ENCODE measurements at places on chromosomes 1 and 21.

DNA sequence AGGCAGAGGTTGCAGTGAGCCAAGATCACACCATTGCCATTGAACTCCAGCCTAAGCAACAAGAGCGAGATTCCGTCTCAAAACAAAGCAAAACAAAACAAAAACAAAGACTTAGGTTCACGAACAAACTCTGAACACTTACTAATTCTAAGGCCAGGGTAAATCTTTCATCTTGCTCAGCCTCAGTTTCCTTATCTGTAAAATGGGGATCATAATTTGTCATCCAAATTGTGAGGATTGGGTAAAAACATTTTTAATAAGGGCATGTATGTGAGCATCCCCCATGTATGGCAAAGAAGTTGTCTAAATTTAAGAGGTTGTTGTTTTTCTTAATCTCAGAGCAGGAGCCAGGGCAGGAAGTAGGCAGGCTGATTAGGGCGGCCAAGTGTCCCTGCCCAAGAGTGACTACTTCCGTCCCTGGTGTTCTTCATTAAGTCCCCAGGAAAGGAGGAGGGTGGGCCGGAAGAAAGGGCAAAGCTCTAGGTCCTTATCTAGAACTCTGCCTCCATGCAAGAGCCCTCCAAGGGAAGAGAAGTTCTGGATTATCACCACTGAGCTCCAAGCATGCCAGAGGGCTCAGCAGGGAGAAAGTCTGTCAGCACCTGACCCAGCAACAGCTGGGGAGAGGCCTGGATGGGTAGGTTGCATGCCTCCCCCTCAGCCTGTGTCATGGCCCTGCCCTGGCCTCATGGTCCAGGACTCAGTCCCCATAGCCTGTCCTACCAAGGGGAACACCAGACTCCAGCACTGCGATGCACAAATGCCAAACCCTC lies 49.9 kb upstream of the CLIC4 start:
- no peak for DNase-seq

DNA sequence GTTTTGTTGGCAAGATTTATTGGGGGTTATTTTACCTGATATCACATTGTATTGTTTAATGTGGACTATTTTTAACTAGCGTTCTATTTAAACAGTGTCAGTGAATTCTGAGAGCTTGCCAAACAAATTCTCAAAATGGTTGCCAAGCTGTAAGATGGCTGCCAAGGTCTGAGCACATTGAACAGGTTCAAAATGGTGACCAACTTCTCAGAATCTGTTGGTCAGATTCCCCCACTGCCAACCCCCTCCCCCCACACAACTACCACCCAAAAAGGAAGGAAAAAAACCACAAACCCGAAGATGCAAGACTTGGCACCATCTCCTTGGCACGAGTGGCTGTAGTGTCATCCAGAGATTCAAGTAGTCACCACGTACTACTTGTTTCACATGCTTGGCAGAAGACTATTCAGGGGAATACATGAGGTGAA lies 159.1 kb downstream of the NFIA start:
- DNase-seq, result no peak

DNA sequence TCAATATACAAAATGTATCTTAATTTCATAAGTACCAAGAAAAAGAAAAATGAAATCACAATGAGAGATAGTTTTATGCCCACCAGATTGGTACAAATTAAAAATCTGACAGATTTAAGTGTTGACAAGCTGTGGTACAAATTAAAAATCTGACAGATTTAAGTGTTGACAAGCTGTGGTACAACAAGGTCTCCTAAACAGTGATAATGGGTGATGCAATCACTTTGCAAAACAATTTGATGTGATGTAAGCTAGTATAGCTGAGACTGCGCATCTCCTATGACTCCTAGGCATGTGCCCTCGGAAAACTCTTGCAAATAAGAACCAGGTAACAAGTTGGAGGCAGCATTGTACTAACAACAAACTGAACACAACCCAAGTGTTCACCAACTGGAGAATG lies 100.6 kb downstream of the LPAR3 start:
- no peak for DNase-seq

GRCh38 chr1:63363014-63363413 lies 4.4 kb upstream of the ALG6 start:
- no peak for DNase-seq

DNA sequence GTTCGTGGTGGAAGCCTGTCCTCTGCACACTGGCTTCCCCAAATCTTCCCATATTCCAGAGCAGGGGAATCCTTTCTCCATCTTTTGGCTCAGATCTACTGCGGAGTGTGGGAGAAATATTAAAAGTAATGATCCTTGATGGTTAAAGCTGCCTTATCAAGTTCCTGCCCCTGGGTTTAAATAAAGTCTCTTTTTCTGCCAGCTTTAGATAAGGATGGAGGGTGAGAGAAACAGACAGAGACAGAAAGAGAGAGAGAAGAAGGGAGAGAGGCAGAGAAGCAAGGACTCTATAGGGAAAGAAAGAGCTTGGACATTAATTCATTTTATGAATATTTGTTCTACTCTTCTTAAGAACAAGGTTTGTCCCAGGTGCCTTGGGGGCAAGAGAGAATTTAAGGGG lies 98.0 kb downstream of the KCNJ15 start:
- no peak for DNase-seq

- no peak for DNase-seq
Measured at GRCh38 chr1:19013826-19014548, 57.5 kb upstream of the IFFO2 start.

- no peak for DNase-seq
Measured at GRCh38 chr1:87572008-87572407, 243.3 kb downstream of the LMO4 start.

DNA sequence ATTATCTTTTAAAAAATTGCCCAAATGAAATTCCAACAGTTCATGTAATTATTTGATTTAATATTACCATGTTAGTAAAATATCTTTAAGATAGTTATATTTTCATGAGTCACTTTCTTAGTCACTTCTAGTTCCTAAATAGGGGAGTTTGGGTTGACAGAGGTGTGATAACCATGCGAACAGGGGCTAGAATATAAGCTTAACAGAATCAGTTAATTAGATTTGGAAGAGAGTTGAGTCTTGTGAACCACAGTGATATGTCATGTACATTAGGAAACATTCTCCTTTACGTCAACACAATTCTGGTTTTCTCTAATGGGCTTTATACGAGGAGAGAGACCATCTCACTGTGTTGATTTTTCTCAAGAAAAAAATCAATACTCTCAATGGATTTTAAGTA lies 64.8 kb upstream of the ZNF281 start:
- DNase-seq, result no peak

DNA sequence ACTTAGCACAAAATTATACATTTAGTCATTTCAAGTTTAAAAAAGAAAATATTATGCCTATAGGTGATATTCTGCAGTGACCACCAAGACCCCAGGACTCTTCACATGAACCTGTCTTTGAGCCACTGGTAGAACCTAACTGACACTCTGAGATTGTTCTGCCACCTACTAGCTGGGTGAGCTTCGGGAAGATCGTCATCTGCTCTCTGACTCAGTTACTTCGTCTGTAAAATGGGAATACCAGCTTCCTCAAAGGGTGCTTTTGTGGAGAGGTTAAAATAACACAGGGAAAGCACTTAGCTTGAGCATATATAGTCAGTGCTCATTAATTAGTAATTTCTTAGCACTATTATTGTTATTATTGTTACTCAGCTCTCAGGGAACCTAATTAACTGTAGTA lies 228.5 kb upstream of the JUN start:
- DNase-seq, result no peak

DNA sequence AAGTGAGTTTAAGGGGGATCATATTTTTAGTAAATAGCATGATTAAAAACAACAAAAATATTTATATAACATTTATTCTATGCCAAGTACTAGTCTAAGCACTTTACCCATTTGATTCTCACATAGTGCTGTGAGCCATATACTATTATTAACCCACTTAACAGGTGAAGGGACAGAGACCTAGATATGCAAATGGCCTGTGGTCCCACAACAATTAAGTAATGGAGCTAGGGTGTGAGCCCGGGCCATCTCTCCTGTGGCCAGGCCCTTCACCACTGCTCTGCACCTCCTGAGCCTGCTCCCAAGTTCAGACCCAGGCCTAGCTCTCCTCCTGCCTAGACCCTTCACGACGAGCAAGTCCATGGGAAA lies 537 bp downstream of the ASCL5 start:
- no peak for DNase-seq

- DNase-seq, result no peak
Measured at GRCh38 chr1:67683316-67683715, 1.7 kb upstream of the GADD45A start.

- no peak for DNase-seq
Measured at GRCh38 chr1:203888807-203889251, 27.4 kb downstream of the SNRPE start.

- DNase-seq, result peak; percentile 76
Measured at GRCh38 chr1:37682334-37682987, 9.9 kb upstream of the CDCA8 start.

DNA sequence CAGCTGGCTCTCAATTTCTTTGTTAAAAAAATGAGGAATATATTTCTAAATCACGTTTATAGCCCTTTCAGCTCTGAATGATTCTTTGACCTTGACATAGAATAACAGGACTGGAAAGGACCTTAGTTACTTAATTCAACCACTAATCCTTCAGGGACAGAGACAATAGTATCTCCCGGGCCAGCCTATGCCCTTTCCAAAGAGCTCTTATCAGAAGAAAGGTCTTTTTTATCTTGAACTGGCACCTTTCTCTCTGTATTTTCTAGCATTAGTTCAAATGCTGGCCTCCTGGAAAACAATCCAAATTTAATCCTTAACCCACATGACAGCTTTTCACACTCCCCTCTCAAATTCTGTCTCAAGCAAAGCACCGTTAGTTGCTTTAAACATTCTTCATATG lies 44.8 kb upstream of the FBXO28 start:
- DNase-seq, result no peak

DNA sequence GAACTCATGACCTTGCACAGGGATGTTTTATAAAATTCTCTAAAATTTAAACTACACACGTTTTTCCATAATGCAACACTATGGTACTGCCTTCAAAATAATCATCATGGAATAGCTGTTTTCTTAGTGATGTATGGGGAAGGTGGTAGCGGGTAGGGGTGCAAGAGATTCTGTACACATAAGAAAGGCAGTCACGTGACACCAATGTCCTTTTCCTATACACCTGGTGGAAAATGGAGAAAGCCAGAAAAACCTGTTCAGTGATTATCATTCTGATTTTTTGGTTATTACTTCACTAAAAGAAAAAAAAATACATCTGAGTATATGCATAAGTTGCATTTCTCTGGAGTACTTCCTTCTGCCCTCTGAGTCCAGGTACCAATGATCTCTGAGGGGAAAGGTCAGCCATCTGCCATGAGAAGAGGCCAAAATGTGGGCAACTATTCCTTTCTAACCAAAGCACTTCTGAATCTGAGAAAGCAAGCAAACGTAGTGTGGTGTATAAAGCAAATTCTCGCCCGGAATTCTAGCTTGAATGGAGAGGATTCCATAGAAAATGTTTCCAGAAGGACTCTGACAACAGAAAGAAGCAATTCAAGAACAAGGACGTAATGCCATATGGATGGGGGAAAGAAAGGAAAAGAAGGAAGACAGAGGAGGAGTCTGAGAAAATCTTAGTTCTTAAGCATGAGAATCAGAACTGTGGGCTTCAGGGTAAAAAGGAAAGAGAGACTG lies 137.3 kb downstream of the RERE start:
- DNase-seq, result no peak

- no peak for DNase-seq
Measured at GRCh38 chr1:25805863-25806225, 5.9 kb downstream of the SELENON start.

- DNase-seq, result no peak
Measured at GRCh38 chr1:42765269-42765668, 1.6 kb downstream of the P3H1 start.

GRCh38 chr1:100188617-100189016 lies 10.6 kb upstream of the LRRC39 start:
- DNase-seq, result no peak

DNA sequence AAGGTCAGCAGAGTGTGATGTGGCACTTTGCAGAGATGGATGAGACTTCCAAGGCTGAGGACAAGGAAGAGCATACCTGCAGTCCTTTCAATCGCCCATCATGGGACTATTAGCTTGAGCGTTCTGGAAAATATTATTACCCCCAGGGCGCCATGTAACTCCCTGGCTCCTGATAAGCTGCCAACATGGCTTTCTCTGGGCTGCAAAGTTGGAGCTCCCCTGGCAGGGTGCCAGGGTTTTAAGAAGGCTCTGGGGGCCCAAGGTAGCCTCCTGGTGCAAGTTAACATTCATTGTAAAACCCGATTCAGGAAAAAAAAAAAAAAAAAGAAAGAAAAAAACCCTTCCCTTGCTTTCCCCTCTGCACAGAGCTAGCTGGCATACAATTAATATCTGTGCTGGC lies 196.7 kb downstream of the PBX1 start:
- DNase-seq, result no peak

All from neural crest cell (in vitro differentiated cells).